NCI-H2107 (cell line): ENCODE measurements at places on chromosomes 3 and 15.

- DNase-seq, result no peak
These were observed 47.3 kb downstream of the ITGA11 start for GRCh38 chr15:68384451-68385239.

GRCh38 chr3:99875581-99875928, 57.9 kb downstream of the CMSS1 start:
- no peak for DNase-seq

DNA sequence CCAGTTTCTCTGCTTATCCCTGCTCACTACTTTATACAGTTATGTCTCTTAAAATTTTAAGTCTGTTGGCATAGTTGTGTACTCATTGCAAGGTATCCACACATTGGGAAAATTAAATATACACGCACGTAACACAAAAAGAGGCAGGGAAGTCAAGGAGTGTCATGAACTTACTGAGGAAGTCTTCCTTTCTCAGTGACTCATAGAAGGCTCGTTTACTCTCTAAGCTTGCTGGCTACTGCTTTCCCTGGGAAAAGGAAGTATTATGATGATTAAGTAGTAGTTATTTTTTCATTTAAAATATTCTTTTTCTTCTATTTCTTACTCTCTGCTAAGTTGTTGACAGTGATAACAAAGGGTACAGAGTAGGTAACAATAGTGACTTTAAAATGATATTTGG, 287.3 kb downstream of the UBE2E2 start:
- no peak for DNase-seq

- no peak for DNase-seq
These were observed 2.0 kb upstream of the TMED3 start for GRCh38 chr15:79308874-79309273.

GRCh38 chr3:167732313-167733065, 2.2 kb downstream of the PDCD10 start:
- DNase-seq, result no peak

DNA sequence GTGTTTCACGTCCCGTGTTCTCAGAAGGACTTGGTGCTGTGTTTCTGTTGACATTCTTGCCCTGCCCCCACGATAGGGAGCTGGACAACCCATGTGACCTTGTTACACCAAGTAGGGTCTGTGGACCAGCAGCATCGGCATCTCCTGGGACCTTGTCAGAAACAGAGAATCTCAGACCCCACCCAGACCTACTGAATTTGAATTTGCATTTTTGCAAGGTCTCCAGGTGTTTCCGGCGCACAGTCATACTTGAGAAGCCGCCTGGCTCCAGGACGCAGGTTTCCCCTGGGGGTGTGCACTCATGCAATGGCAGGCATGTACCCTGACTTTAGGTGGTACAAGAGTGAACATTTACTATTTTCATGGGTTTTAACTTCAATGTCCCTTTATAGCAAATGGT, 117.9 kb downstream of the TLE3 start:
- DNase-seq, result no peak

DNA sequence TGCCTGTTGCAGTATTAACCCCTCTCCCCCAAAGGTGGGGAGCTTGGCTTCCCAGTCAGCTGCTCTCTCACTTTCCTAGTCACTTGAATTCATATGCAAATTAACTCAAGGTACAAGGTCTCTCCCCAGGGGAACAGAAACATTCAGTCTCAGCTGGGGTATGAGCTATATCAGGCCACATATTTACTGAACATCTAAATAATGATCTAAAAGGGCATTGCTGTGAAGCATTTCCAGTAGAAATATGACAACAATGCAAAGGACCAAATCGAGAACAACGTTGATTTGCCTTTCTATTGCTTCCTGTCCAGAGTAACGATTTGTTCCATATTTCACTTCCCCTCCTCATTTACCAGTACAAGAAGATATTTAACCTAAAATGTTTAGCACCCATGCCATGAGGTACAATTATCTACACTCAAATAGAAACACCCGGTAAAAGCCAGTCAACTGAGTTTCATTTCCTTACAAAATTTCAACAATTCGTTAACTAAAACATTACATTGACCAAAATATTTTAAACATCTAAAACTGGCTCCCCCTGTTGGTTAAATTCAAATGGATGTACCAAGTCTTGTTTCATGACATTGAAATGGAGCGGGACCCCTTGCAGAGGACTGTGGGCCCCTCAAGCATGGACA, 36.5 kb upstream of the KLHL6 start:
- no peak for DNase-seq

- no peak for DNase-seq
These were observed 4.3 kb downstream of the PCBP4 start for GRCh38 chr3:51962854-51963530.

- DNase-seq, result no peak
These were observed 20.3 kb downstream of the PLXNB1 start for GRCh38 chr3:48409291-48410201.

- DNase-seq, result no peak
These were observed 405.2 kb downstream of the NR2F2 start for GRCh38 chr15:96735632-96736240.

DNA sequence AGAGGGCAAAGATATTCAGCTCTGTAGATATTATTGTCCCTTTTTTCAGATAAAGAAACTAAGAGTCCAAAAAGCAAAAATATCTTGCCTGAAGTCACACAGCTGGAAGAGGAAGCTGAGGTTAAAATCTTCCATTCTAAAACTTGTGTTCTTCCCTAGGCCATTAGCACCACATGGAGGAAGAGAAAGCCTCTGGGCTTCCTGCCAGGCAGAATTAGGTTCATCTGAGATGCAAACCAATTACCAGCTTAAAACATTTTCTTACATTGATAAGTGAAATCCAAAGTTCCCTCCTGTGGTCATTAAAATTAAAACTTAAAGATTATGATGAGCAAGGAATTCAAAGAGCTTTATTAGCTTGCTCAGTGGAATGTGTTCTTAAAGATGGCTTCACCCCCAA, 235.3 kb upstream of the SETMAR start:
- DNase-seq, result no peak

GRCh38 chr3:53820084-53820483, 26.1 kb downstream of the CHDH start:
- no peak for DNase-seq

DNA sequence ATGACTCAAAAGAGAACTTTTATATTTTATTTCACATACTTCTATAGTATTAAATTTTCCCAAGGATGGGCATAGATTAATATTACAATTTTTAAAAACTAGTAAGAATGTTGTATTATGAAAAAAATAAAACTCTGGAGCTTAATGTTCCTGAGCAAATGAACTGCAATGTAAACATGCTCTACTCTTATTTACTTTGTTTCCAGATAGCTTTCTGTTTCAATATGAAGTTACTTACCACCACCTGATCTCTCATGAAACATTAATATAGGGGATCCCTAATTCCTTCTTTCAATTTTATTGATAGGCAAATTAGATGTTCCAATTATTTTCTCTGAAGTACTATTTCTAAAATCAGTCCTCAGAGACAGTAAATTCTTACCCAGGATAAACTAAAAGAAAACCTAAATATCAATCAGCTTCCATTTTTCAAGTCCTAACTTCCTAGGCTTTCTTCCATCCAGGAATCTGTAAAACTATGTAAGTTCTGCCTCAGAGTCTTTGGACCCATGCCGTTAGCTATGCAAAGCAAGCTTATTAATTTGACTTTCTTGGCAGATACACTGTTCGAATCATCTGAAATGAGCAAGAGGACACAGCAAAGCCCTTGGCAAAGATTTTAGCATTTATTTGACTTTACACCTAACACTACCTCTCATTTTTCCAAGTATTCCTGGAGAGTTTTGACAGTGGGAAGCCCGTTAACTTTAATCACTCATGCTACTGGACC, 93.2 kb downstream of the PLCH1 start:
- no peak for DNase-seq

- DNase-seq, result no peak
These were observed 50.1 kb upstream of the CRTC3 start for GRCh38 chr15:90479656-90480055.

DNA sequence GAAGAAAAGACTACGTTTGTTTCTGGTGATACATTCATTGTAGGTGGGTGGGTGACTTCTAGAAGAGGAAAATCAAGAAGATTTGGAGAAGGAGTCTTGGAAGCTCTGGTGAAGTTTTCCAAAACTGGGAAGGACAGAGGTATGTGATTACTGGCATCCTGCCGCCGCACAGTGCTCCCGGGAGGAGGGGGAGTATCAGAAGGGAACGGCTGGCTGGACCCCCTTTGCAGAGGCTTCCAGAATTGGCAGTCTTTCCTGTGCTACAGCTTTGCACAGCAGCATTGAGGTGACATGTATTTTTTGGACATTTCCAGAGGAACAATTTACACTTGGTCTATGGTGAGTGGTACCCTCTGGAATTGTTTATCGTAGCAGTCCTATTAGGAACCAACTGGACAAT, 75.7 kb upstream of the EOMES start:
- no peak for DNase-seq

DNA sequence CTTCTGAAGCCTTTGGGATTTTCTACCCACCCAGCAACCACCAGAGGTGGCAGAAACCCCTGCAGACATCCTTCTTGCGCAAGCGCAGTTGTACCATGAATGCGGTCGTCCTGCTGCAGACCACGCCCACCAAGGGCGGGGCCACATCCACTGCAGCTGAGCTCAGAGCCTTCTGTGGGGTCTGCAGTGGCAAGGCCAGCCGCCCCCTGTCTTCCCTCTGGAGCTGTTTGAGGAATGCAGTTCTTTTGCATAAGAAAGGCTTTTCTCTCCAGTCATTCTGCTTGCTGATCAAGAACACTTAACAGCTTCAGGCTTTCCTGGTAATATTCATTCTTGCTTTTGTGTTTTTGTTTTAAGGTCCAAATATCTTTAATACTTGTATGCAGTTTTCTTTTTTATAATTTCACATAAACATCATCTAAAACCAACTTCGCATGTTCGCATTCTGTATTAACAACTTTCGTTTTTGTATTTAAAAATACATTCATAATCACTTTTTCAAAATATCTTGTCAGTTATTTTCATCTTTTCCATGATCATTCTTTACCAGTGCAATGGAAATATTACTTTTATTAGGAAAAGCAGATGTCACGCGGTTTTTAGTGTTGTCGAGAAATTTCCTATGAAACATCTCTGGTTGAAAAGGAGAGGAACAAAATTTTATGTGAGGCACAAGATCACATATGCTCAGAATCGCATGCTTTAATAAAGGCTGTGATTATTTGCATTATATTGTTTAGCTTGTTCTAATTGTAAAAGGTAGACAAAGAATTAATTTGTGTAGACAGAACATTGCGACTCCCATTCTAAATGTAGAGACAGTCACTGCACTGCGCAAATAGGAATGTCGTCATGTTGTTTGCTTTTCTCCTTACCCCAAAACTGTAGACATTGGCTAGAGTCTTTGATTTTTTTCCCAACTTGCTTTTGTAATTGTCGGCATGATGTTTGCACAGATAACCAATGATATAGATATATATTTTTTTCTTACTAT, 98.1 kb upstream of the SNRPN start:
- no peak for DNase-seq

GRCh38 chr3:60673123-60673522, 578.1 kb downstream of the FHIT start:
- no peak for DNase-seq

GRCh38 chr3:184290331-184290730, 8.7 kb upstream of the PSMD2 start:
- no peak for DNase-seq

DNA sequence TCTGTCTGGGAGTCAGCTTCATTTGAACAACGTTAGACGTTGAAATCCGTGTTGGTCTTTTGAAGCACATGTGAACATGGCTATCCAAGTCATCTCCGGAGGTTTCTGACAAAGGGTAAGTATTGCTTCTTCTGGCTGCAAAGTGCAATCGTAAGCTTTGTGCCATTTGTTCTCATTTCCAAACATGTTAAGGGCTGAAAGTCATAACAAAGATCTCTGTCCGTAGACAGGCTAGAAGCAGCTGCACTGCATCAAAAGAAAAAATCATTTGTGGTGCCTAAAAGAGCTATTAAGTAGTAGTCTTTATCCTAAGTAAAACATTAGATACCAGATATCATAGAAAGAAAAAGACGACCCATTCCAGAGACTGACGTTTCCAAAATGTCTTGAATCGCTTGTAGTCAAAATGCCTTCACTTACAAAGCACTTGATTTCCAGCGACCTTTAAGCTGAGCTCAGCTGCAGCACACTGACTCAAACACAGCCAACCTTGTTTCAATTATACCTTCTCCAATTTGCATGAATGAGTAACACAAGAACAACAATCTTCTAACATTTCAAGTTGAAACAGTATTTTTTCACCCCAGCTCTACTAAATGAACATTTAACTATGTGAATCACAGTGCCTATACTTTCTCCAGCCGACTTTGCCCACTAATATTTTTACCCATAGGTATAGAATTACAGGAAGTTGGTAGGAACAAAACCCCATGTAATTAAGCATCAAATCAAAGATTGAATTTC, 76.6 kb downstream of the NEDD4 start:
- DNase-seq, result no peak

- no peak for DNase-seq
These were observed 17.6 kb downstream of the EFCC1 start for GRCh38 chr3:129018751-129019150.

DNA sequence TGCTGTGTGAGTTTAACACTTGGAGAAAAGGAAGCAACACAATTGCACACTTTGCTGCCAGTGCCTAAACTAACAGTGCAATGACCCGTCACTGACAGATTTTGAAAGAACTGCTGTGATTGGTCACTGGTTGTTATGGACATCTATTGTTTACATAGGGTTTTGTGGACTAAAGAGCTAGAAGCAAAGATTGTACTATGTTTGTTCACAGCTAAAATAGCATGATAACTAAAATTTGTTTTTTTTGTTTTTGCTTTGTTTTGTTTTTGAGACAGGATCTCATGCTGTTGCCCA, 112.4 kb upstream of the GOLGA8J start:
- no peak for DNase-seq

DNA sequence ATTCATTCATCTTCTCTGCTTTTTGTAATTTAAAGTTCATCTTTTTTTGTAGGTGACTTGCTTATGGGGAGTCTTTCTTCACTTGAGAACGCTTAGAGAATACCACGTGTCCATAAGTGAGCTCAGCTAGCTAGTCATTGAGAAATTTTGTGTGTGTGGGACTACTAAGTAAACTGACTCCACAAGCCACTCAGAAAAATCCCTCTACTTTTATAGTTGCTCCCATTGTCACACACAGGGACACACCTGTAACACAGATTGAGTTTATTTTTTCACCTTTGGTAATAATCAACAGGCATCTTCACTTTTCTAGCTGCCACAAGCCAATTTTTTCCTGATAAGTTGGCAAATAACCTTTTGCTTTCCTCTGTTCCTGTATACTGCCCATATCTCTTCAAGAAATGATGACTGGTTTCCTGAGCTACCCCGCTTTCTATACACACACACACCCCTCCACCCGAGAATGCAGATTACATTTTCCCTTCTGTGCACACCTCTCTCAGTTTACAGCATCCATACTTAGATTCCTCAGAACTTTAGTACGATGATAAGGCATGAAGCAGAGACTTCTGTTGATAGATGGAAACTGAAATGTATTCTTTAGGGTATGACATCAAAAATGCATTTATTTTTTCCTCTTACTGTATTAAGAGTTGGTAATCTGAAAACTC, 4.6 kb downstream of the TSC22D2 start:
- DNase-seq, result peak; percentile 9

- DNase-seq, result no peak
These were observed 10.3 kb downstream of the TIMP4 start for GRCh38 chr3:12148183-12148940.
